ENCODE measurements at places on chromosomes 7 and 10.

DNA sequence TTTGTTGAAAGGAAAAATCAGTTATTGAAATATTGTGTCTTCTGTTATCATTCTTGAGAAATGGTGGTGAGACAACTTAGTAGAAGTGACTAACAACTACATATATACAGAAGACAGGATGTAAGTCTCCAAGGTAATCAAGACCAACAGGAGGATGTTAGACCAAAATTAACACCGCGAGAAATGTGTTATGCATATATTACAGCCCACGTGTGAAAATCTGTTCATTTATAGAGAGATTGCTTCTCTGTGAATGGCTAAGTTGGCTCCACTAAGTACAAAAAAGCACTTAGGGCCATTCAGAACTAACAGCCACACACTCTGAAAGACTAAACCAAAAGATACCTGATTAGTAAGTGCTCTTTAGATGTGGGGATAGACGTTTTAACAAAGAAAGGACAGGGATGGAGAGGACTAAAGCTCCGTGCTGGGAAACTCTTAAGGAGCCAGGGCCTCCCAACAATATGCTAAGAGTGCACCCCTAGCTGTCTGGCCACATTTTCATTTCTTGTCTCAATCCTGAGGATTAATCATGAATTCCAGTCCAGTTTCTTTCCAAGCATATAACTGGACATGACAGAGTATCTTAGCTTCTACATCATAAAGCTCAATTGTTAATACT, 26.5 kb downstream of the HDAC9 start:
- no peak for DNase-seq

GRCh38 chr10:110495731-110496552, 1.8 kb upstream of the DUSP5 start:
- peak; percentile 65 for DNase-seq

GRCh38 chr10:124235232-124235631, 141.8 kb upstream of the CHST15 start:
- DNase-seq: no peak

DNA sequence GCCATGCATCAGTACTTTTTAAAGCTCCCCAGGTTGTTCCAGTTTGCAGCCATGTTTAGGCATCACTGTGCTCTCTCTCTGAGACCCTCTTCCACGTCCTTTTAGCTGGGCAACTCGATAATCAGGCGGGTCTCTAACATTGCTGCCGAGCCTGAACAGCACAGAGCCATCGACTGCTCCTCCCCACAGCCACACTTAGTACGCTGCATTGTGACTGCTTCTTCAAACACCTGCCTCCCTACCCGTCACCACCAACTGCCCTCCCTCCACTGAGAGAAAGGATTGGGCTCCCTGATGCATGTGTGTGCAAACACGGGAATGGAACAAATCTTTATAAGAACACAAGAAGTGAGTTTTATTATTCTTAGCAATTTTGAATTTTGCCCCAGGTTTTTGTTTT, 11.4 kb upstream of the TACR2 start:
- DNase-seq: no peak

DNA sequence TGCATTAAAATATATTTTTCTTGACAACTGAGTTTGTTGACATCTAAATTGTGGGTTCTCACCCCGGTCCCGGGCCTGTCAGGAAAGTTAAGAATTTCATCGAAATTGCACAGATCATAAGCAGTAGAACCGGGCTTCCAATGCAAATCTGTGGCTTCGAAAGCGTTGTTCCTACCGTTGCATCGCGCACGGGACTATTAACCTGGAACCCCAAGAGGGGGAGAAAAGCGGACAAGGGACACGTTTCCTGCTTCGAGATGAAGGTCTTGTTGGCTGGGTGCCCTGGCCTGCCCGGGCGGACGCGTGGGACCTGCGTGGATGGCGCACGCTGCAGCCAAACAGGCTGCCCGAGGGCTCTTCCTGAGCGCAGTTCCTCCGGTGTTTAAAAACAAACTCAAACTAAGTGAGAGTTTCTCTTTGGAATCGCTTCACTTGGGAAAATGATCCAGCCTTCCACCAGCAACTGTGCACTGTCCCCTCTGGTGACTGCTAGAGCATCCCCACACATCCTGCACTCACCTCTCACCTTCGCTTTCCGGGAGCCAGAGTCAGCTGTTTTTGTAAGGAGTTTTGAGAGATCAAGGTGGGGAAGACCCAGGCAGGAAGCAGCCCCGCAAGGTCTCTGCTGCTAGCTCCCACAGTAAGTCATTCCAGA, 5.1 kb upstream of the TBX20 start:
- DNase-seq: no peak

DNA sequence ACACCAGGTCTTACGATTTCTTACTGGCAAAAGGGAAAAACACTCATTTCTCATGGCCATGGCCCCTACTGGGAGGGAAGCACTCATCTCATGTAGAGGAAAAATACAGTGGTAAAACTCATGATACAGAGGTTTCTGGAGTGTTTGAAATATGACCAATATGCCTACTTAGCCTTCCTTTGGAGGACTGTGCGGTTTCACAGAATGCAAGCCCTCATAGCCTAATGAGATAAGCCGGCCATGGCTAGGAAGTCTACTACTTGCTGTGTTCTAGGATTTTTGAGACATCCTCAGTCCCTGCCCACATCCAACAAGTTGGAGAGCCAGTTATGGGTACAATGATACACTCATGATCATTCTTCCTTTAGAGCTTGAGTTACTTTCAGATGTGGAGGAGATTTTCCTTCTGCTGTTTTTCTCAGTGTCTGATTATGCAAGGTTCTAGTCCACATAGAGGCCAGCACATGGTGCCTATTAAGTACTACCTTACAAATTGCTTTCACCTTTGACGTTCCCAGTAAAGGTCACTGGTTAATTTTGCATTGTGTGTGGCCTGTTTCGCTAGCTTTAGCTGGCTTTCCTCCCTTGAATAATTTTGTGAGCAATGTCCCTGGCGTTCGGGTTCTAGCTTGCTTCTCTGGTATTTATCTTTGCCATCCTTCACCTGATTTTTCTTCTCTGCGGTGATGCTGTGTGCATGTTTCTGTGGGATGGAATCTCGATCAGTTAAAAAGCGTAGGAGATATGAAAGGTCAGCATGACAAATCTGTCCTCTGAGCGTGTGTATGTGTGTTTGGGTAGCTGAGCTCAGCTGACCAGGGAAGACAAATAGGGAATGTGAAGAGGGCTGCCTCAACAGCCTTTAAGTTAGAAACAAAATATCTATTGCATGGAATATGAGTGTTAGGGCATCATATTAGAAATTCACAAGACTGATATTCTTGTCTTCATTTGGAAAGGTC, 295.4 kb downstream of the LRMDA start:
- no peak for DNase-seq

GRCh38 chr7:139753693-139754111, 24.1 kb downstream of the HIPK2 start:
- no peak for DNase-seq

DNA sequence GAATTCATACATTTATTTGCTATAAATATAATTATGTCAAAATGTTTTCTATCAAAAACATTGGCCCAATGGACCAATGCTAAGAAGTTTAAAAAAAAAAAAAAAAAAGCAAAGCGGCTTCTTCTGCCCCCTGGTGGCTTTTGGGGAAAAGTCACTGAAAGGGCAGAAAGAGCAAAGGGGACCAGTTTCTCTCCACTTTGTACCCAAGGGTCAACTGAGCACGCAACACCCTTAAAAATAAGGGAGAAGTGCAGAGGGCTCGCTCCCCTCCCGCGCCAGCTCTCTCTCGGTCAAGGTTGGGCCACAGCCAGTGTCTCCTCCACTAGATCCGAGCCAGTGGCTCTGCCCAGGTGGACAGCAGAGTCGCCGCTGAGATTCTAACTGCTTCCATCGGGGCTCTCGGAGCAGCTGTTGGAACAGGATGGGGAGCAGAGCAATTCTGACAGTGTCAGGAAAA, 136.4 kb upstream of the FGFR2 start:
- DNase-seq: peak; percentile 38

GRCh38 chr7:87021285-87021684, 38.2 kb downstream of the ELAPOR2 start:
- DNase-seq: no peak

- no peak for DNase-seq
These were observed 120.4 kb downstream of the ZMIZ1 start for GRCh38 chr10:79189181-79189580.

- DNase-seq: no peak
These were observed 111.1 kb upstream of the FAM171A1 start for GRCh38 chr10:15482156-15482555.

DNA sequence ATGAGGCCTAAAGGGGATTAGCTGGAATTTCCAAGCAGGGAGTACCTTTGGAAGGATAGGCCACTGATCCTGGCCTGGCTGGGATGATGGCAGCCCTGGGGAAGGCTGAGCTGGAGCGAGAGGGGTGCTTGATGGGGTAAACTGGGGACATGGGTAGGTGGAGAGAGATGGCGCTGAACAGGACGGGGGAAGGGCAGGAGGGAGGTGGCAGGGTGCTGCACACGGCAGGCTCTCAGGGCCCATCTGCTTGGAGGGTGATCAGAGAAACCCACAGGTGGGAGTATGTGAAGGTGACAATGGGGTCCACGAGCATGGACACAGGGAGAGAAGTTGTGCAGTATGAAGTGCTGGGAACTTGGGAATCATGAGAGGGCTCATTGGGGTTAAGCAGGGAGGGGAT, 10.3 kb downstream of the MAT1A start:
- no peak for DNase-seq

DNA sequence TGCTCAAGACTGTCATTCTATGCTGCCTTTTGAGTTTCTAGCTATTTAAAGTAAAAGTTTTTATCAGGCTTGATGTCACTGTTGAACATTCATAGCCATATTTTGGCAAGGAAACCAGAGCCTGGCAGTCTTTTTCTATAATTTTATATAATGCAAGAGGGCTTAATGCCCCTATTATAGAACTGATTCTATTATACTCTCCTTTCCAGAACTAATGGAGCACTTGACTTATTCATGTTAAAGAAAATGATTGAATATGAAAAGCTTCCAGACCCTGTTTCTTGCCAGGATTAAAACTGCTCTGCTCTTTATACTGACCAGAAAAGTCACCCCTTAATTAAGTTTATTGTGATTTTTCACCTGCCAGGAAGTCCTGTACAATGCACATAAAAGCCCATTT, 337.6 kb upstream of the CHRM2 start:
- DNase-seq: no peak

GRCh38 chr7:103148131-103148993, 537 bp downstream of the NAPEPLD start:
- DNase-seq: no peak

DNA sequence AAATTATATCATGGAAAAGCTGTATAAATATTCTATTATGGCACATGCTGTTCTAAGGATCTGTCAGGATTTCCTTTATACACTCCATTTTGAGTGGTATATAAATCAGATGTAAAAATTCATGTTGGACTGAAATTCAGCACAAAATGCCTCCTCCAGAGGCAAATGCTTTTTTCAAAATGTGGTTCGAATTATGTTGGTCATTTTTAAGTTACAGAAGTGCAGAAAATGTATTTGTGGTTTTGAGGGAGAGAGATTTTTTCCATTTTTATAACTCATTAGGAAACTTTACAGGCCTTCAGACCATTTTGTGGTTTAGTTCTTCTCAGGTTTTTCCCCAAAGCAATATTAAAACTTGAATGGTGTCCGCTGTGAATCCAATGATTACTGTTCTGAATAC, 2.9 kb downstream of the PPP1R3A start:
- DNase-seq: no peak

DNA sequence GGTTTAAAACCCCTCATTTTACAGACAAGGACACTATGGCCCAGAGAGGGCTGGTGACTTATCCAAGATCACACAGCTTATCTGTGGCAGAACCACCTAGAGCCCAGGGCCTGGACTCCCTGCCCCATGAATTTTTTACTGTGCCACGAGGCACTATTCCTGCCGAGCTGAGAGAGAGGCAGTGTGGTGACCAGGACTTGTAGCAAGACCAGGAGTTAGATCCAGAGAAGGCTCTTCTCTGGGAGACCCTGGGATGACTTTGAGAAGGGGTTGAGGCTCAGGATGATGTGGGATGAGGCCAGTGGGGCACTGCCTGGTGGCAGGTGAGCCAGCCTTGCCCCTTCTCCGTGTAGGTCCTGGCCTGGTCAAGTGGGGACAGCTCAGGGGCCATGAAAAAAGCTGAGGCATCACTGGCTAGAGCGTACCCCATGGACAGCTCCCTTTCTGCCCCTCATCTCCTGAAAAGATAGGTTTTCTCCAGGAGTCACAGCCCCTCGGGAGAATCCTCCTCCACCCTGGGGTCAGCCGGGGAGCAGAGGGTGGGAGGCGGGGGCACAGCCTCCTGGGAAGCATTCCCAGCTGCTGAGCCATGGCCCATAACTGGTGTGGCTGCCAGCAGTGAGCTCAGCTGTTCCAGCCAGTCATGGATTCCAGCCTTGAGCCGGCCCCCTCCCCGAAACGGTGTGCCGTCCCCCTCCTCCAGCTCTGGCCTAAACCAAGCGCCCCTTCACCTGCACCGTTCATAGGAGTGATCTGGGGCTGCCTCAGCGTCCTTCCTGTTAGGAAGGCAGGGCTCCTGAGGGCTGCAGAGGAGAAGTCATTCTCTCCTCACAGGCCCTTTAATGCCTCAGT, 5.8 kb downstream of the FLNC start:
- DNase-seq: no peak

DNA sequence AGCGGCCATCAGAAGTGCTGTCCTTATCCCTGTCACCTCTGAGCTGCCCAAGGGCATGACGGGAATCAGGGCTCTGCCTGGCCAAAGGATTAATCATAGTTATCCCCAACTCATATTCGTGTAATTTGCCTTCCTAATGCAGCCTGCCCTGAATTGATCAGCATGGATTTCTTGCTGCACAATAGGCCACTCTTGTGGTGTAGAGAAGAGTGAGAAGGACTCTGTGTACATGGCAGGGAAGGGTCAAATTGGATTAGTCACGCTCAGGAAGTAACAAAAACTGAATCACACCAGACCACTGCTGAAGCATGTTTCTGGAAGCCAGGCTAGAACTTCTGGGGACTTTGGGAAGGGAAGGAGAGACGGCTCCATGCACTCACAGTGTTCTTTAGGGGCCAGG, 227.0 kb downstream of the BUB3 start:
- no peak for DNase-seq

GRCh38 chr7:132800522-132800921, 224.3 kb upstream of the PLXNA4 start:
- no peak for DNase-seq

DNA sequence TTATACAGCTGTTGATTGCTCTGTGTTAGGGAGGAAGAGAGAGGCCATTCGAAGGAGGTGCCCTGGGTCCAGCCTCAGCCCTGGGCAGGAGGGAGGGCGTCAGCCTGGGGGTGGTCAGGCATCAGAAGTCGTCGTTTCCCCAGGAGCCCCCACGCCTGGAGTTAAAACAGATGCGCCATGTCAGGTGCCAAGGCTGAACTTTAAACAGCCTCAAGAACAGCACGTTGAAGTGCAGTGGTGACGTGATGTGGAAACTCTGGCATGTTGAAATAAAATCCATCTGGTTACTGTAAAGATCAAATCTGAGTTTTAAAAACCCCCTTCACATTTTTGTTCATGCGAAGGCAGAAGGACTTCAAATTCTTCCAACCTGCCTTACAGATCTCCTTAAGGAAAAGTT, 128.4 kb upstream of the PPP2R2D start:
- no peak for DNase-seq

- DNase-seq: peak; percentile 21
These were observed 612 bp downstream of the SNX8 start for GRCh38 chr7:2313450-2314208.

GRCh38 chr7:139916717-139917395, 87.8 kb downstream of the TBXAS1 start:
- DNase-seq: no peak
